Suppressor macrophage treated with lipopolysaccharide for 1 hour (primary cell): ENCODE measurements at places on chromosomes 13 and 19.

DNA sequence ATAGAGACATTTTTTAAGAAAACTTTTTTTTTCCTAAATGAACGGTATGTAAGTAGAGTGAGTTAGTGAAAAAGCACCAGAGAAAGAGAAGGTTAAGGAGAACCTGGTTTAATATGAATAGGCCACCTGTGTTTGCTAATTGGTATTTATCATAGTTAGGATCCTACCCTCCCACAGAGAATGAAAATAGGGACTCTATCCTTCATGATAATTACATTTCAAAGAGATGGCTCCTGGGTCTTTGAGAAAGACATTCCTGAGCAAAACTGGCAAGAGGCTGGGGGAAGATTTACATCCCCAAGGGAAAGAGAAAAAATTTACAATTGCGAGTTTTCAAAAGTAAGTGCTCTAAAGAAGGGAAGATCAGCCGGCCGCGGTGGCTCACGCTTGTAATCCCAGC is 1284.5 kb downstream of the SLITRK1 start:
- DNase-seq: no peak

- DNase-seq: no peak
Measured at GRCh38 chr13:92317066-92317465, 909.5 kb upstream of the GPC6 start.

- DNase-seq: no peak
Measured at GRCh38 chr13:40874138-40874779, 84.8 kb downstream of the SLC25A15 start.

- no peak for DNase-seq
Measured at GRCh38 chr13:28117689-28118377, 17.5 kb upstream of the FLT3 start.

GRCh38 chr13:113142876-113143275 is 15.6 kb upstream of the PROZ start:
- no peak for DNase-seq

GRCh38 chr13:28147495-28147894 is 9.2 kb downstream of the PAN3 start:
- no peak for DNase-seq

GRCh38 chr19:55368701-55369563 is 1.3 kb downstream of the IL11 start:
- DNase-seq: peak; percentile 69

- DNase-seq: no peak
Measured at GRCh38 chr13:50787316-50788195, 55.9 kb downstream of the DLEU7 start.

- no peak for DNase-seq
Measured at GRCh38 chr13:86689911-86690310, 890.7 kb upstream of the SLITRK6 start.

DNA sequence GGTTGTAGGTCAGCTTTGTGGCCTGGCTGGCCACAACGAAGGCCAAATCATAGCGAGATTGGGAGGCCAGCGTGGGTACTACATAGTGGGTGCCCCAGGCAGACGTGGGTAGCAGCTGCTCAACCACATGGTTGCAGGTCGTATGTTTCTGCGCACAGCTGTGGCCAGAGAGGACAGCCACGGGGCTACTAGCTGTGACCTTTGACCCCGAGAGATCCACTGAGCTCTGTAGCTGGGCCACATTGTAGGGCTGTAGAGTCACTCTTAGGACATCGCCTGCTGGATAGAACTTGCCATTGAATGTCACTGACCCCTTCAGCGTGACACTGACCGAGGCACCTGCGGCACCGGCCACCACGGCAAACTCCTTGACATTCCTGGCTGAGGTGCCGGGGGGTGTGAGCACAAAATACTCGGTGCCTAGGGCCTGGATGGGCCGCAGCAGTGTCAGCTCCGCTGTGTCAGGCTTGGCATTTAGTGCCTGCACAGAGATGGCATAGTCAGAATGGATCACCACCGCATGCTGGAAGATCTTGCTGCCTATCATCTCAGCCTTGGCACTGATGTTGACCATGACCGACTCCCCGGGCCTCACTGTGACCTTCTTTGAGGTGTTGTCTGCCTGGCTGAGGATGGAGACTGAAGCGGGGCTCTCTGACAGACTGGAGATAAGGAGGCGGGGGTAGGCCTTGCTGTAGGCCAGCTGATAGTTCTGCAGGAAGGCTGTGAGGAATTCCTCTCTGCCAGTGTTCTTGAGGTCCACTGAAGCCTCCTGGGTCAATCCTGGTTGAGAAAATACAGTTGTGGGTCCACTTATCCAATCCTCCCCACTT is 6.7 kb downstream of the FCGBP start:
- DNase-seq: no peak

DNA sequence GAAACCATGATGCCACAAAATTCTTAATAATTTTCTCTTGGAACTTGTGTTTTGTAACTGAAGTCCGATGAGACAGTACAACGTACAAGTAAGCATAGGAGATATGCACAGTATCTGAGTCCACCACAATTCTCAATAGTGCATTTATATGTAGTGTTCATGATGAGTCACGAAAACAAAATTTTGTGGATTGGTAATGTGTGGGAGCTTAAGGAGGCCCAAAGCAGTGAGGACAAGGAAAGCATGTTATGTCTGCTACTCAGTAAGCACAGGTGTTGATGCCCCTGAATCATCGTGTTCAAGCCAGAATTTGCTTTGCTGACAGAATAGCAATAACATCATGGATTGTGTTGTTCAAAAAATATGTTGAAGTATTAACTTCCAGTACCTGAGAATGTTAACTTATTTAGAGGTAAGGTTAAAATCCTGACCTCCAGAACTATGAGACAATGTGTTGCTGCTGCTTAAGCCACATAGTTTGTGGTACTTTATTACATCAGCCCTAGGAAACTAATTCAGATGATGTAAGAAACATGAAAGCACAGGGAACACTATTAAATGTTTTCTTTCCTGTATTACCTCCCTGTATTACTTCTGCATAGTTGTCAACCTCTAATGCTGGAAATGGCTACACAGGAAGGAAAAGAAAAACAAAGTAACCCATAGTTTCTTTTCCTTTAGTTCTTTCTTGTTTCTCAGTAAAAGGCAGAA is 201.3 kb downstream of the SLITRK6 start:
- DNase-seq: no peak
